Panc1 (cell line): ENCODE measurements at places on chromosomes 12 and 14.

DNA sequence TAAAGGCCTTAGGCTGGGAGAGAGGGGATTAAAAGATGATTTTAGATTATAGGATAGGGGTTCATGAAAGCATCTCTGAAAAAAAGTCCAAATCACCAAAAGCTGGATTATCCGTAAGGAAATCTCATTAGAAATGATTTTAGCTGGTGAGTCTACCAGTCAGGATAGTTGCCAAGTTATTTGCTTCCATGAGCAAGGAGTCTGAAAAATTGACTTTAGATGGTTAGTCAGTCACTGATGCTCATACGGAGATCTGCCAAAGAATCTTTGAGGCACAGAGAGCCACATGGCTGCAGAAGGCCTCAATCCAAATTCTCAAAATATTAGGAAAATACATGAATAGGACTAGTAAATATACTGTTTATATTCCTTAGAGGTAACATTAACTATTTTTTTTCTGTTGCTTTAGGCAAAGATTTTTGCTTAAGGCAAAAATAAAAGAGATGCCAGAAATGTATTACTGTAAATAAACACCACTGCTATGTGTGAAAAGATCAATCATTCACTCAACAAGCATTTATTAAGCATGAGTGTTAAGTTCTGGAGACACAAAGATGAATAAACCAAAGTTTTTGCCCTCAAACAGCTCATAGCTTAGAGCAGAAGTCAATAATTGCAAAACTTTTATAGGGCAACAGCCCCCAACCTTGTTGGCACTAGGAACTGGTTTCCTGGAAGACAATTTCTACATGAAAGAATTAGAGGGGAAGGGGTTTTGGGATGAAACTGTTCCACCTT, 105.2 kb downstream of the BBS10 start:
- no peak for DNase-seq

DNA sequence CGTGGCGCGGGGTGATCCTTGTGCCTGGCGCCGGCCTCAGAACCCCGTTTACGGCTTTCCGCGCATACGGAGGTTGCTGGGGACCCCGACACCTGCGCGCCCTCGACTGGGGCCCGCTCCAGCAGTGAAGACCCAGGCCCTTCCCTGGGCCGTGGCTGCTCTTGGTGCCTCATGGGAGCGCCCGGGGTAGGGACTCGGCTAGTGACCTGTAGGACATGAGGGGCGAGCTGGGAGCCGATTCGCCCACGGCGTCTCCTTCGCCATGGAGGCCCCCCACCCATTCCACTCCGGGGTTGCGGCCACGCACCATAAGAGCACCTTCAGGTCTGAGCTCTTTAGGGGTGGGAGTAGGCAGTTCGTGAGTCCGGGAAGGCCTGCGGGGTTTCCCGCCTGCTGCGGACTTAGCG, 14.2 kb upstream of the PAX9 start:
- no peak for DNase-seq

DNA sequence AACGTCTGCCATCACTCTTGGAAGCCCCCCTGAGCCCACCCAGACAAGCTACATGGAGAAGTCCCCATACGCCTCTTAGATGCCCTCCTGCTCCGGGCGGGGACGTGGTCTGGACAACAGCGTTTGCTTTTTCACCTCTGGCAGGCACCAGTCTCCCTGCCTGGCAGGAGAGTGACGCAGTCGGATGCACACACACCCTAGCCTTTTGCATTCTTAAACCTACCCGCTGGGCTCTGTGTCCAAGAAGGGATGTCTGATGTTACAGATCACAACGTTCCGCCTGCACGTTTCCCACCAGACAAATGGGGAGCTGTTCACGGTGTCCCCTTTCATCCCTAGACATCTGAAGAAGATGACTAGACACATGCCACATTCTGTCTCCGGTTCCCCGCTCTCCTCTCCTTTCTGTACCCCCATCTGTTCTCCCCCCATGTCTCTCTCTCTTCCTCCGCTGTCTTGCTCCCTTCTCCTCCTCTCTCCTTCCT, 100.2 kb downstream of the RIMBP2 start:
- DNase-seq: no peak

- no peak for DNase-seq
Observed at GRCh38 chr12:46267825-46268582, 839 bp downstream of the SLC38A1 start.

DNA sequence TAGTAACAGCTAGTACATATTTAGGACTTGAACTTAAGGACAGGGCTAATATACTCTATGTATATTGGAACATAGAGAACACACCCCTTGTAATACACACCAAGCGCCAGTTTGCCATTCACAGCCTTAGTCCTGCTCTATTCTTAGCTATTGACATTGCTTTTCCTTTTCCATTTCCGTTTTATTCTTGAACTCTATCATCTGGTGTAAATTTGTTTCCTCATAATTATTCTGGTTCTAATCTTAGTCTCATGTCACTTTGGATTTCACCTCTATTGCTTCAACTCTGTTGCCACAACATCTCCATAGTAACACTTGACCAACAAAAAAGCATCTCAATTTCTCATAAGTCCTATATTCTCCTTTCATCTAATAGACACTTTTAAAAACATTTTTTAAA, 225.7 kb downstream of the PHLDA1 start:
- no peak for DNase-seq

GRCh38 chr12:113052326-113052725, 4.2 kb upstream of the DTX1 start:
- DNase-seq: no peak

GRCh38 chr12:75722714-75723200, 211.3 kb upstream of the KRR1 start:
- DNase-seq: no peak

DNA sequence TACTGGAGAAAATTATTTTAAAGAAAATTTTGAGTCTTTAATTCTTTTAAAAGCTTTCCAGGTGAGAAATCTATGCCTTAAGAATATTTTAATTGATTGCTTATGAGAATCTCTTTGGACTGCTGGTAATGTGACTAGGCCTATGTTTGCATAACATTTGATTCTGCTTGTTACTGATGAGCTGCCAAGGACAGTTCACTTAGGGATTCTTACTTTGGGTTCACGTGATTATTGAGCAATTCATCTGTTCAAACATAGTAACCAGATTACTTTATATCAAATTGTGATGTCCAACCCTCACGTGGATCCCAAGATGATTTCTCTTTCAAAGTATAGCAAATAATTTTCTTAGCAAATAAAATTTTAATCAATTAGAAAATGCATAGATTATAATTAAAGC, 27.4 kb upstream of the ABCD2 start:
- no peak for DNase-seq

GRCh38 chr12:66428261-66428660, 126.0 kb downstream of the HELB start:
- no peak for DNase-seq

DNA sequence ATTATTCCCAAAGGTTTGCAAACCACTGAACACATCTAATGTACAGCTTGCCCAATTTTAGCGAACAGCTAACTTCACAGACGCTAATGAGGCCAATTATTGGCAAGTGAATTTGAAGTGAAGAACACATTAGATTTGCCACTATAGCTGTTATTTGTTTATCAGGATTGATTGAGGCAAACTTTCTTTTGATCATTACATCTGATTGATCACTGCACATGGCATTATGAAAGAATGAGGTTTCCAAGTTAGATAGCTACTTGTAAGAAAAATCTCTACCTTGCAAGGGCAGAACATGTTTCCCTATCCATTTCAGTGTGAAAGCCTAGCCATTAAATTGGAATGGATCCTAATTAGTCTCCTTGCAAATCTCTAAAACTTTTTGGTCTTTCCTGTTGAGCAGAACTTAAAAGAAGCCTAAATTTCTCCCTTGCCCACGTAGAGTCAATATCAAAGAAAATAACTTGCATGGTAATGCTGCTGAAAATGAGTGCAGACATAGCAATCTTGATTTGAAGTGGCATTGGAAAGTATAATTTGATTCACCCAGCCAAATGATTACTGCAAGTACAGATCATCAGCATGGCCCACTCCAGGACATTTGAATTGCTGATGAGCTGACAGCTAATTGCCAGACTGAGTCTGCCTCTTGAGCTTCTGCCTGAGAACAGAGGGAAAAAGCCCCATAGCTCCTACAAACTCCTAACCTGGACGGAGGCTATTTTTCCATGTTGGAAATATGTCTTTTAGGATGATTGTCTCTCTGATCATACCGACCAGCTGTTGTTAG, 98.6 kb downstream of the TPH2 start:
- no peak for DNase-seq

DNA sequence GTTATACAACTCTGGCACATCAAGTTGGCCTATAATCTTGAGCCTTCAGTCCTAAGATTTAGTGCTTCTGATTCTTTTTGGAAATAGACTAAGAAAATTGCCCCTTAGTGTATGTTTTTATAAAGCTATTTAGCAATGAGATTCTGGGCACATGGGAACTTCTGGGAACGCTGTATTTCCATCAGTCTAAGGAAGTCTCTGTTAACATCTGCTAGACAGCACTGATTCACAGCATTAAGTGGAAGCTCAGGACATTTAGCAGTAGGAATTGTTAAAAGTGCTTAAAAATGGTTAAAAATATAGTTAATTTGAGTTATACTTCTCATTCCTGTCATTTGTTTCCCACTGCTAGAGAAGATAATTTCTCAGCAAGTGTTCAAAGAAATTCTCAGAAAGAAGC, 579.1 kb downstream of the SLC16A7 start:
- DNase-seq: no peak

DNA sequence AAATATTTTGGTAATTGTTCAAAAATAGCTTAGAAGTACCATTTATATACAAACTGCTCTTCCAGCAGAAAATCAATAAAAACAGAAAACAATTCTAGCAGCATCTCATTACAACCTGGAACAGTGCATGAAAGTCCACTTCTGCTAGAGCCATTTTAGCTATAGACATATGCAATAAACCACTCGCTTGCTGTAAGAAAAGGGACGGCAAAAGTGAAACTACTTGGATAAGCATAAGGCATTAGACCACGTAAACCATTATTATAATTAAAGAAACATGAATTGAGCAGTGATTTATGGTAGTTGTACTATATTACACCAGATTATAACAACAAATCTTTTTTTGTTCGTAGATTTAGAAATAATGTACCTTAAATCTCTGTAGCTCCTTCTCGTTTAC, 48.7 kb downstream of the LRIG3 start:
- DNase-seq: no peak

DNA sequence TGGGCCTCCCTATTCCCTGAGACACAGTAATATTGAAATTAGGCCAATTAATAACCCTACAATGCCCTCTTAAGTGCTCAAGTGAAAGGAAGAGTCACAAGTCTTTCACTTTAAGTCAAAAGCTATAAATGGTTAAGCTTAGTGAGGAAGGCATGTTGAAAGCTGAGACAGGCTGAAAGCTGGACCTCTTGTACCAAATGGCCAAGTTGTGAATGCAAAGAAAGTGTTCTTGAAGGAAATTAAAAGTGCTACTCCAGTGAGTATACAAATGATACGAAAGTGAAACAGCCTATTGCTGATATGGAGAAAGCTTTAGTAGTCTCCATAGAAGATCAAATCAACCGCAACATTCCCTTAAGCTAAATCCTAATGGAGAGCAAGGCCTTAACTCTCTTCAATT, 140.8 kb downstream of the PTCSC3 start:
- DNase-seq: no peak

DNA sequence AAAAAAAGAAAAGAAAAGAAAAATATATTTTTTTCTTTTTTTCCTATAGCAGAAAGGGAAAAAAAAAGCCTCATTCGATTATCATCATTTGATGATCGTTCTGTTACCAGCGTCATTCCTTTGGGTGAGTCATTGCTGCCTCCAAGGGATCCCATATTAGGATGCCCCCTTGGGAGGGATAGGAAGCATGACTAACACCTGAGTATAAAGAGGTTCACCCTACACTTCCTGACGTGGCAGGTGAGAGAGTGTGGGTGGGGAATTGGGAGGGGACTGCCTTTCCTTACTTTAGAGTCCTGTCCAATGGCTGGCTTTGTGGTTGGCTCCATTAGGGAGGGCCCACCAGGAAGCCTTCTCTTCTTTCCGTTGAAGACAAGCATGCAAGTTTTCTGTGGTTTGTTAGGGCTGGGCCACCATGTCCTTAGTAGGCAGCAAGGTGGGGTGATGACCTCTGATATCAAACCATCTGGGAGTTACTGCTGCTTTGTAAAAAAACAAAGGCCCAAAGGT, 56.1 kb upstream of the FUT8 start:
- no peak for DNase-seq

DNA sequence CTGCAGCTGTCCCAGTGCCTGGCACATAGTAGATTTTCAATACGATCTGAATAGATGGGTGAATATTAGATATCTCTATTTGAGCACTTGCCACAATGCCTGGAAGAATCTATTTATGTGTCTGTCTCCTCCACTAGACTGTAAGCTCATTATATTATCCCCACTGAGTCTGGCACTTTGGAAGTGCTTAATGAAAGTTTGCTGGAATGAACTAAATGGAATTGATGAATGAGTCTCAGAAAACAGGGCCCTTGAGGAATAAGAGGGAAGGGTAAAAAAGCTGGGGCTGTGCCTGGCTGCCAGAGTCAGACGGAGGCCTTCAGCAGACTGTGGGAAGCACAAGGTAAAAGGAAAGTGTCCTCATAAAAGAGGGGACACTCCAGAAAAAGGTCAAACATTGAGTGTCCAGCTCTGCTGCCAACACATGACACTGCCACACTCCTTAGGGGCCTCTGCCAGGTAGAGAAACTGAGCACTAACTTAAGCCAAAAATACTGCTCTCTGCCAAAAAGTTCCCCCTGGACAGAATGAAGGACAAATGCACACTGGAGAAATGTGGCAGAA, 39.3 kb downstream of the GLT8D2 start:
- no peak for DNase-seq
